ENCODE measurements at places on chromosomes 2 and 18. TPM values are rescaled to one million over a fixed set of nuclear protein-coding genes. Genes with fewer than 3 reads are reported as not detected.

DNA sequence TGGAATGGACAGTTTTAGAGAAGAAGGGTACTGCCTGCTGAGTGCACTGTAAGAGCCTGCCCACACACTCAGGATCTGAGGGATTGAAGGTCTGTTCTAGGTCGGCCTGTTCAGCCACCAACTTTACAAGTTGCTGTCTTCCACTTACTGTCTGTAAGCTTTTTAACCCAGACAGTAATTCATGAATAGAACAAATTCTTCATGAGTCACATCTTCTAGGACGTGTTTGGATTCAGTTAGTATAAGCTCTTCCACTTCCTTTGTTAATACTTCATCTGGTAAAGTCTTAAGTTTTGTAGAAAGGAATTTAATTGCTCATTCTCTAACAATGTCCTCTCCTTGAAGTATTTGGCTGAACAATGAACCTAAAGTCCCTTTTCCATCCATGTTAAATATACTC lies 74.6 kb downstream of the PDE11A start:
- no peak for DNase-seq

- DNase-seq, result no peak
These were observed 85.9 kb upstream of the CCBE1 start for GRCh38 chr18:59783138-59783537.

- DNase-seq, result no peak
These were observed 72.6 kb downstream of the ALK start for GRCh38 chr2:29848566-29849310.

Gene NAPG
- total RNA-seq, result 50.2 TPM

Data from ureter (tissue), 1 donor.